ENCODE measurements at places on chromosomes 1 and 21.

GRCh38 chr1:77889671-77890070 lies 1.2 kb downstream of the NEXN start:
- no peak for DNase-seq

DNA sequence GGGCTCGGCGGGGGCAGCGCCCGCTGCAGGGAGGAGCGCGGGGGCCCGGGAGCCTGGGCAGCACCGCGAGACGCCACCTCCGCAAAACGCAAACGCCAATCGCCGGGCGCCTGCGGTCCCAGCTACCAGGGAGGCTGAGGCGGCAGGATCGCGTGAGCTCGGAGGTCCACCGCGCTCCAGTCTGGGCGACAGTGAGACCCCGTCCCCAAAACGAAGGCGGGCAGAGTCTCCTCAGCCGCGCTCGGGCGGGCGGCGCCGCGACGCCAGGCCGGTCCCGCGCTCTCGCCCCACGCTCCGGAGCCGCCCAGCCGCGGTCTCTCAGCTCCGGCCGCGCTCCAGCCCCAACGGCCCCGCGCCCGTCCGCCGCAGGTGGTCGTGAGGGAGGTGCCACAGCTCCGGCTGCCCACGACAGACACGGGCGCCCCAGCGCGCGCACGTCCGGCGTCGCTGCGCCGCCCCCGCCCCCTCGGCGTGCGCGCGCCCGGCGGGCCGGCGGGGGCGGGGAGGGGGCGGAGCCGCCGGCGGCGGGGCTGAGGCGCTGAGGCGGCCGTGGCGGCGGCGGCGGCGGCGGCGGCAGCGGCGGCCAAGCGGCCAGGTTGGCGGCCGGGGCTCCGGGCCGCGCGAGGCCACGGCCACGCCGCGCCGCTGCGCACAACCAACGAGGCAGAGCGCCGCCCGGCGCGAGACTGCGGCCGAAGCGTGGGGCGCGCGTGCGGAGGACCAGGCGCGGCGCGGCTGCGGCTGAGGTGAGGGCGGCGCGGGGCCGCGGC lies at the start of gene ADARB1:
Gene ADARB1 (plus strand): TSS at position 533 of the 770 bp plus-strand sequence. CDS start 97,077 bp downstream, outside the sequence.
- peak; percentile 62 for DNase-seq

GRCh38 chr1:196063294-196063693 lies 544.9 kb downstream of the KCNT2 start:
- no peak for DNase-seq

DNA sequence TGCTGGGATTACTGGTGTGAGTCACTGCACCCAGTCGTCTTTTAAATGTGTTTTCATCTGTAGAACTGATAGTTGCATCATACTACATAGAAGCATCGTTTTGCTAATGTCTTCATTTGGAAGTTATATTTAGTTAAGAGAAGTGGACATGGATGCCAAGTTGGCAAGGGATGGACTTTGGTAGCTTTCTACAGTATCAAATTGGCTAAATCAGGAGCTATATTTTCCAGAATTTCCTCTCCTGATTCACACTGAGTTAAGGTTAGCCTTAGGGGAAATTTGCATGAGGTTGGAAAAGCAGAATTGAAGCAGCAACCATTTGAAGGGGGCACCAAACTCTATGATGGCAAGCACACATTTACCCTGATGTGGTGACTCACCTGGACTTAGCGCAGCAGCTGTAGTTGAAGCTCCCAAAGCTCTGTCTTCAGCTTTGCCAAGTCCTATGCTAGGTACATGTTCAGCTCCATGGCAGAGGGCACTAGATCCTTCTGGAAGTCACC lies 43.9 kb downstream of the DUSP10 start:
- DNase-seq: no peak

DNA sequence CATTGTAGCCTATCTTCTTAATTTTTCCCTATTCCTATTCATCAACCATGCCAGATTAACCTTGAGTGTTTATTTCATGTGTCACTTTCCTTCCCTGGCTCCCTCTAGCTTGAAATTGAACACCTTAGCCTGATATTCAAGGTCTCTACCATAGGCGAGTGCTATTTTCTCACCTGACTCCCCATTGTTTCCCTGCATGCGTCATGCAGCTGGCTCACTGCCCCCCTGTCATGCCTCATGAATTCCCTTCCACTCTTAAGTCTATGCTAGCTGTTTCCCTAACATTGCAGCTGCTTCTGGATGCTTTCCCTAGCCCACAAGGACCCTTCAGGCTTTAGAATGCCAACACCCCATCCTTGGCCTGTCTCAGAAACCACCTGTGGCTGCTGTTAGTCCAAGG lies 56.7 kb upstream of the CD1D start:
- DNase-seq: no peak

DNA sequence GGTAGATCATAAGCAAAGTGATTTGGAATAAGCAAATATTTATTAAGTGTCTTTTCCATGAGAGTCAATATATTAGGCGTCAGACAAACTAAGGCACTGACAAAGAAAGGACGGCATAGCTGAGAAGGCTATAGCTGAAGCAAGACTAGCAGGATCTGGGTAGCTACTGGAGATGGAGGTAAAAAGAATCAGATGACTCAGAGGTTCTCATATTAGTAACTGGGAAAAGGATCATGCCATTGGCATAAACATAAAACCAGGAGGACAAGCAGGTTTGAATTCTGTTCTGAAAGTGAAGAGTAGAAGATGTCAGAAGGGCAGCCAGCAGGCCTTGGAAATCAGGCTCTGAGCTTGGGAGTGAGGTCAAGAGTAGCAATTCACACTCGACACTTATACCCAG lies 531.9 kb downstream of the PTPRC start:
- no peak for DNase-seq

GRCh38 chr21:34845521-34846451 lies 177.0 kb downstream of the CLIC6 start:
- DNase-seq: peak; percentile 59

- DNase-seq: no peak
Observed at GRCh38 chr21:14513804-14514203, 32.3 kb downstream of the SAMSN1 start.

DNA sequence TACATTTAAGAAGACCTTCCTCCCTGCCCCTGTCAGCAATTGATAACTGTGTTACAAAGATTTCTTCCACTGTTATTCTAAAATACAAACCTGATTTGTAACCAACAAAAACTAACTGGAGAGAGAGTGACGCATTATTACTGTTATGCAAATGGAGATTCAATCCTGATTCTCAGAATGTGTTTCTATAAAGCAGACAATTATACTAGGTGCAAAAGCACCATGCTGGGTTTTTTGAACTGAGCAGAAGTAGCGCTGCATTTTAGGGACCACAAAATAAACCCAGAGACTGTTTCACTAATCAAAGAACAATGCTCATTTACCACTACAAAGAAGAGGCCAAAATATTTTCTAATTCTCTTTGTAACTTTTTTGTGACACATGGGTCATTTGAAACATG lies 13.6 kb upstream of the GBP6 start:
- DNase-seq: no peak

GRCh38 chr1:235093696-235094592 lies 34.7 kb downstream of the TOMM20 start:
- DNase-seq: peak; percentile 91

DNA sequence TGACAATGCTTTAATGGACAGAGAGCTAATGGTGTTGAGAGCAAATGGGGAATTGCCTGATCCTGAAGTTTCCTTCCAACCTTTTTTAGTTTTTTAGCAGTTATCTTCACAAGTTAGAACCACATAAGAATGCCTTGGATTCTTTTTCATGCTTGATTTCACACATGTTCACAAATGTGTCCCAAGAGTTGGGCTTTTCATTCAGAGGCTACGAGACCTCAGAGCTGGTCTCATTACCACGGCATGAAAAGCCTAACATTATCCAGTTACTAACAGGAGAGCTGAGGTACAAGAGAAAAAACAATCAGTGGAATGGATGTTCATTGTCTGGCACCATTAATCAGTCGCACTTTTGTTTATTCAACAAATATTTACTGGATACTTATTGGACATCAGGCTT lies 340.6 kb downstream of the ZNF326 start:
- no peak for DNase-seq

DNA sequence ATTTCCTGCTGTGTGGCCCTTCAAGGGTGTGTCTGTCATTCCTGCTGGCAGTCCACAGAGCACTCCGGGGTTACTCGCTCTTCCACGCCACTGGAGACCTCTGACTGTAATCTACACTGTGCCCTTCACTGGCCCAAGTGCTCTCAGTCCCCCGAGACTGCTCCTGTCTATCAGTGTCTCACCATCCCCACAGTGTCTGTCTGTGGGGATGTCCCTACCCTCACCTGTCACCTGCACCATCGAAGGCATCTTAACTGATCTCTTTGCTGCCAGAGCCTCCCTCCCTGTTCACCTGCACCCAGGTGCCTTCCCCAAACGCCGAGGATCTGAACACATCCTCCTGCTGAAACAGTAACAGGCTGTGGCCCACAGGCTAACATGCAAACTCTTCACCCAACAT lies 136.7 kb downstream of the MATN1 start:
- no peak for DNase-seq

DNA sequence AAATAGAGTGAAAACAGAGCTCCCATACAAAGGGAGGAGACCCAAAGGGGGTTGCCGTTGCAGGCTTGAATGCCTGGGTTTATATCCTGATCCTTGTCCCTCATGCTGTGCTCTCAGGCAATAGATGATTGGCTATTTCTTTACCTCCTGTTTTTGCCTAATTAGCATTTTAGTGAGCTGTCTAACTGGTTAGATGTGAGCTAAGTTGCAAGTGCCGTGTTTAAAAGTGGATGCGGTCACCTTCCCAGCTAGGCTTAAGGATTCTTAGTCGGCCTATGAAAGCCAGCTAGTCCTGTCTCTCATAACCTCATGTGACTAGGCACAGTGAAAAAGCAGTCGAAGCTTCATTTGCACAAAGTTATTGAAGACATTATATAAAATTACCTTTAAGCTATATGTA lies 356.7 kb upstream of the TMPRSS15 start:
- DNase-seq: no peak

DNA sequence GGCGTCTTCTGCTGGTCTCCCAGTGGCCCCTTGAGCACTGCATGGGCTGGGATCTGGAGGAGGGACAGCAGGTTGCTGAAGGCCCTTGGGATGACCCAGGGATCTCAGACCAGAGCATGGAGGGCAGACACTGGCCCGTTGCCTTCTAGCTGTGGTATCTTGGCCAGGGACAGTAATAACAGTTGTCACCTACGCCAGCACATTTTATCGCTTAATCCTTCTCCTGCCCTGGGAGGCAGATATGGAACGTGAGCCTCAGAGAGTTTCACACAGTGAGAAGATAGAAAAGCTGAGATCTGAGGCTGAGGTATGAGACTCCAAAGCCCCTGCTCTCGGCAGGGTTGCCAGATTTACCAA lies 40.1 kb upstream of the RD3 start:
- no peak for DNase-seq

DNA sequence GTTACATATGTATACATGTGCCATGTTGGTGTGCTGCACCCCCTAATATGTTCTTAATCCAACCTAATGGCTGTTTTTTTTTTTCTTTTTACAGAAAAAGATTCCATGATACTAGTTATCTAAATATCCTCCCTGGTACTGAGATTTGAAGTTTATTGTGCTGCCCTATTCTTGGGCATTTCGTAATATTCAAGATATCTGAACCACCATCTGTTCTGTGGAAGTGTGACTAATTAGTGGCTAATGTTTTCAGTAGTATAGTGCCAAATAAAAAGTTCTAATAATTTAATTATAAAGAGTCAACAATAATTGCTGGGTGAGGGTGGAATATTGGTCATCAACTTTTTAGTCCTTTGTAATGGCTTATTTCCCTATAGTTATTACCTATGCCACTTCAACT lies 217.5 kb downstream of the GABPA start:
- no peak for DNase-seq

- DNase-seq: no peak
Observed at GRCh38 chr1:54428837-54429518, 22.8 kb upstream of the SSBP3 start.

- no peak for DNase-seq
Observed at GRCh38 chr21:34705011-34705410, 36.2 kb downstream of the CLIC6 start.

DNA sequence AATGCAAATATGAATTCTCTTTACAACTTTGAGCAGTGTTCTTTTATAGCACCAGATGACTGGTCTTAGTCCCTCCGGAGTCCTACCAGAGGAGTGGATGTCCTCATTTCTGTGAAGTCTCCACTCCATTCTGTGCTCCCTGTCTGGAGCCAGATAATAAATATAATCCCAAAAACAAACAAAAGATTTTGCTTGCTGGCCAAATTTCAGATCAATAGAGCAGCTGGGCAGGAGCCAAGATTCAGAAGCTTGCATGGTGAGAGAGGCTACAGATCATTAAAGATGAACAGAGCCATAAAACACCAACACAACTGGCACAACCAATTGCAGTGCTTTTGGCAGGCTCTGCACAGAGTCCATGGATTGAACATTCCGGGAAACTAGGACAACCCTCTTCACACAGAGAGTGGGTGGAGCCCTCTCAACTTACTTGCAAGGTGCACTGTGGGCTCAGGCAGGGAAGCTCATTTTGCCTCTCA lies 231.5 kb upstream of the SNX7 start:
- no peak for DNase-seq

DNA sequence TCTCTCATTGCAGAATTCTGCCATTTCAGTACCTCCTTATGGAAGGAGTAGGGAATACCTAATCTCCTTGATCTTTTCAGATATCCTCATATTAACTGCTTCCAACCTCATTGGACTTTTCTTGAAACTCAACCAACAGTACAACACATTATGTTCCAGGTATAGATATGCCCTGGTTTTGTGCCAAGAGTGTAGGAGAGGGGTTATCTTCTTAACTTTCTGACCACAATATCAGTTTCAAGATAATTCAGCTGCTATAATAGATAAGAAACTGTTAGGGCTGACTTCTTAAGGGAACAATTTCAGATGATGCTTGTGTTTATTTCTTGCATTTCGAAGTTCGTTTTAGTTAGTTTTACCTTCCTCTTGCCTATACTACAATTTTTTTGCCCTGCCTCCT lies 2.1 kb upstream of the LPGAT1 start:
- DNase-seq: no peak

GRCh38 chr1:21579791-21580190 lies 70.6 kb downstream of the ALPL start:
- no peak for DNase-seq

DNA sequence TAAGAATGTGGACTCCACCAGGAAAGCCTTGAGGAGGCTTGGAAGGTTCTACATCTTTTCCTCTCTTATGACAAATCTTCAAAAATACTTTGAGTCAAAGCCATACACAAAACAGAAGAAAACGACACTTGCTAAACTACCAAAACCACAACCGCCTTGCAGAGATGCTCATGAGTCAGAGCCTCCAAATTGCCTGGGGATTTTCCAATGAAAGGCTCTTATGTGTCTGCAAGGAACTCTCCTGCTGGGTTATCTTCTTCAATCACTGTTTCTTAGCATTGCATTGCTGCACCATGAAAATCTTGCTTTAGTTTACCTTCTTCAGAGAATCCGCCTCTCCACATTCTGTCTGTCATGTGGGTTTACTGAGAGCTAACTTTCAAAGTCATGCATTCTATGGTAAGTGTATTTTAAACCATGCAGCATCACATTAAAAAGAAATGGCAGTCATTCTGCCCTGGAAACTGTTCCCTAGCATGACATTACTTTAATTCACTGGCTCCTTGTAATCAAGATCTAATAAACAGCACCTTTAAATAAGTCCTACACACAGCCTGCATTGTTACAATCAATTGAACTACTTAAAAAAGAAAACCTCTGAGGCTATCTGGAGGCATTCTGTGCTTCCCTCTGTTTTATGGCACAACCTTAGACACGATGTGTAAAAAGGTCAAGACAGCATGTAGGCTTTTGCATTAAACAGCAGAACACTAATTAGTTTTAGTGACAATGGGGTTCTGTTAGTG lies 210.0 kb upstream of the FOXD3 start:
- DNase-seq: no peak
